ENCODE measurements at places on chromosomes 7 and 10. TPM values are rescaled to one million over a fixed set of nuclear protein-coding genes. Genes with fewer than 3 reads are reported as not detected.

DNA sequence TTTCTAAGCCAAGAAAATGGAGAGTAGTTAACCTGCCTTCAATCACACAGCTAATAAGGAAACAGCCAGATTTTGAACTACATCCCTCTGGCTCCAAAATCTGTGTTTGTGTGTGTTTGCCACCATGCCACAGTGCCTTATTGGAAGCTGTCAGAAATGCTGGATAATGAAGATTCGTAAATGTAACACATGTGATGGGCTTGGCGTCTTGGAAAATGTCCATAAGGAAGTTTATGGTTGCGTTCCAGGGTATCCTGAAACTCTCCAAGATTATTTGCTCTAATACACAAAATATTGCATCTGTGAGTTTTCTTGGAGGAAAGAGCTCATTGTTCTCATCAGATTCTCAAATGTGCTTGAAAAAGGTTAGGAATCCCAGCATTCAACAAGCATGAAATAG, 22.7 kb downstream of the MYOF start:
- DNase-seq = no peak

- no peak for DNase-seq
Measured at GRCh38 chr10:59155556-59155955, 20.9 kb upstream of the PHYHIPL start.

DNA sequence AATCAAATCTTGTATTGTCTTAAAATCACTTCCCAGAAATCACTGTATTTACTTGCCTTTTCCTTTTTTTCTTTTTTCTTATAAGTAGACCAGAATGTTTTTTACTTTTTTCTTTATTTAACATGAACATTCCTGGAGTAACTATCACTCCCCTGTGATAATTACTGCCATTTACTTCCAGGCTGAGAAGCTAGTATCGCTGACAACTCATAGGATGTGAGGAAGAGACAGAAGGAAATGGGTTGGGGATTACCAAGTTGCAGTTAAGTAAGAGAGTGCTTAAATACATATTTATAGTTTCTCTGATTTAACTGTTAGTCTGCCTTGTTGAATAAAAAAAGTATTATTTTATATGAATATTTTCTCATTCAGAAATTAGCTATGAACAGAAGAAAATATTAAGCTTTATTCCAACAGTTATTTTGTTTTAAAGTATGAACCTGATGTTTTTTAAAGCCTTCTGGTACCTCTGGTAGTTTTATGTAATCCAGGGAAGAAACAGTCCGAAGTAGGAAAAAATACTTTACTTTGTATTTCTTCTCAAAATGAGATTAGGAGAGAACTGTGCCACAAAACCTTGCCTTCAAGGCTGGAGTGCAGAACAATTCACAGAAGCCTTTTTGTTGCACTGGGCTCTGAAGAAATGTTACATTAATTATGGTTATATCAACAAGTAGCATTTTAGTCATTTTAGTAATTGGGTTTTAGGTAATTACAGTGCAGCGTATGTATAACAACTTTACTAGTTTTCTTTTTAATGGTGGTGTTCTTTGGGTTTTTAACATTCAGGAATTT, 72.8 kb downstream of the SHOC2 start:
- DNase-seq = no peak

DNA sequence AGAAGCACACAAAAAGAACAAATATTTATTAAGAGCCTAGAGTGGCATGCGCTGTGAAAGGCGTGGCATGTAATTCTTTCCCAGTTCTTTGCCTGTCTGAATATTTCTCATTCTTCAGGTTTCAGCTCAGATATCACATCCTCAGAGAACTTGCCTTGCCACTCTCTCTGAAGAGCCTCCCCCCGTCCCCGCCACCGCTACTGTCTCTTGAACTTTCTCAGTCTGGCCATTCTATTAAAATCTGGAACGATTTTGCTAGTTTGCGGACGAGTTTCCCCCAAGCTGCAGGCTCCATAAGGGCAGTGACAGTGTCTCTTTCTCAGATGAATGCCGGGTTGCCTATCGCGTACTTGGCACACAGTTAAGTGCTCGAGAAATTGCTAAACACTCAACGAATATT, 787 bp upstream of the PLEKHA1 start:
- DNase-seq = no peak

- DNase-seq = no peak
Measured at GRCh38 chr7:137423321-137423720, 79.8 kb upstream of the PTN start.

DNA sequence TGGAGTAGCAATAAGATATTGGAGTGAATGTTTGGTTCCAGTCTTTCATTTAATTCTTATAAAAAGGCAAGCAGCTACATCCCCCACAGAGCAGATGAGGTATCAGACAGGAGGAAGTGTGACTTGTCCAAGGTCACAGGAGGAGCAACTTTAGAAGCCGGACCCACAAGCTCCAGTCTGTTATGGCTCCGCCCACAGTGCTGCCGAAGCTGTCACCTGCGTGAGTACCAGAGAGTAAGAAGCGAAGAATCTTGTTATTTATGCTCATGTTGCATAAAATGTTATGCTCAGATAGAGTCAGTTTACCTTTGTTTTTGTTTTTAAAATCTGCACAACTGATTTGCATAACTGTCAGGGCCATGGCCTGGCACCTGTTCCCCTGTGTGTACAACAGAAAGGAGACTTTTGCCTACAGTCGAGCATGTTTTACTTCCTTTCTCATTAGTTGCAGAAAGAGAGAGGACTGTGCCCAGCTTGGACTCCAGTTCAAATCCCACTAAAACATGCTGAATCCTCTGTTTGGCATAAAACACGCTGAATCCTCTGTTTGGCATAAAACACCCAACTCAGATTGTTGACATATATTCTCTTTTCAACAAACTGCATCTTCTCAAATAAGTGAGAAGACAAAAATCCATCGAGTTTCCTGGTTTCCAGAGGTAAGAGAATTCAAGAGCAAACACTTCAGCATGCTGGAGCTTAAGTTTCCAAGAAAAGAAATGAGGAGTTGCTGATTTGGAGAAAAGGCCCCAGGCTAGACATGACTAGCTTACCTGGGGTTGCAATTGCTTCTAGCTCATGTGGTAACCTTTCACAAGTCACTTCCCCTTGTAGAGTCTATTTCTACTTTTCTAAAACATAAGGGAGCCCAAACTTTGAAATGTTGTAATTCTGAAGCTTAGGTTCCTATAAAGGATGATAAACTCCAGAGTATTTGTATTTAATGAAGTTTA, 409.8 kb upstream of the ZMIZ1 start:
- no peak for DNase-seq

DNA sequence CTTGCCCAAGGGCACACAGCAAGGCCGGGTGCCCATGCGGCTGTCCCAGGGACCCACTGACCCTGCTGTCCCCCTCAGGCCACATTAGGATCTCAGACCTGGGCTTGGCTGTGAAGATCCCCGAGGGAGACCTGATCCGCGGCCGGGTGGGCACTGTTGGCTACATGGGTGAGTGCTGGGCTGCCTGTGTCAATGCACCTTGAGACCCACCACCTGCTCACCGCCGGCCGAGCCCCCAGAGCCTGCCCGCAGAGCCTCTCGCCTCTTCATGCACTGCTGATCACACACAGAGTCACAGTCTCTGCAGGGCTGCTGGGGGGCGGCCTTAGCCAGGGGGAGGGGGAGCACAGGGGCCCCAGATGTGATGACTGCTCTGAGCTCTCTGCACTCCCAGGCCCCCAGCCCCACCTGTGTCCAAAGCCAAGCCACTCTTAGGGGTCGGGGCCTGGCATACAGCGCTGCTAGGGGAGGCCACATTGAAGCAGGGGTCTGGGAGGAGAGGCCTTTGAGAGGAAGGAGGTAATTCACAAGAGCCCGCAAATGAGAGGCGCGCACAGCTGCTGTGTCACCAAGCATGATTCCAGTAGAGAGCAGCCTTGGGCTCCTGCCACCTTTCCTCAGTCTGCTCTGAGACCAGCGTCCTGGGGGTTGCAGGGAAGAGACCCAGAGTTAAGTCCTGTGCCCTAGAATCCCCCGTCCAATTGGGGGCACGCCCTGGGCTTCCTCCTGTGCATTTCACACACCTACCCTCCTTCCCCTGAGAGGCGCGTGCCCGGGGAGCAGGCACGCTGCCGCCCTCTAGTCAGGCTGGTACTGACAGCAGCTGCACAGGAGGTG, 100.4 kb downstream of the RGS10 start:
- peak; percentile 65 for DNase-seq

GRCh38 chr10:18104223-18104872, 35.9 kb upstream of the CACNB2 start:
- peak; percentile 58 for DNase-seq

GRCh38 chr10:128325788-128326187, 199.6 kb upstream of the MKI67 start:
- DNase-seq = no peak

DNA sequence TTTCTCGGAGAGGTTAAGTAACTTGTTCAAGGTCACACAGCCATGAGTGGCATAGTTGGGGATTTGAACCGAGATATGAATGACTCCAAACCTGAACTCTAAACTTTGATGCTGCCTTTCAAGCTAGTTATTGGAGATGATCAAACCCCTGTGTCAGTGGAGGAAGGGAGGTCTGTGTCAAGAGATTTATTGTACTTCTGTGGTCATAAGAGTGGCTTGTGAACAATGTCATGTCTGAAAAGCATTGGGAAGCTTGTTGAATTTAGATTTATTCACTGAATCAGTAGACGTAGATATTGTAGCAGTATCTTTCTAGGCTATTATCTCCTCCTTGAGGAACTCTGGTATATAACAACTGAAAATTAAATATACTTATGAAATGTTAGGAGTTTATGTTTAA, 27.3 kb downstream of the SNX10 start:
- no peak for DNase-seq

- DNase-seq = peak; percentile 84
Measured at GRCh38 chr10:122703483-122704448, 4.1 kb upstream of the C10orf120 start.

GRCh38 chr10:1154531-1155295, 98.5 kb downstream of the WDR37 start:
- no peak for DNase-seq

The TMEM213 gene
- not detected for total RNA-seq

DNA sequence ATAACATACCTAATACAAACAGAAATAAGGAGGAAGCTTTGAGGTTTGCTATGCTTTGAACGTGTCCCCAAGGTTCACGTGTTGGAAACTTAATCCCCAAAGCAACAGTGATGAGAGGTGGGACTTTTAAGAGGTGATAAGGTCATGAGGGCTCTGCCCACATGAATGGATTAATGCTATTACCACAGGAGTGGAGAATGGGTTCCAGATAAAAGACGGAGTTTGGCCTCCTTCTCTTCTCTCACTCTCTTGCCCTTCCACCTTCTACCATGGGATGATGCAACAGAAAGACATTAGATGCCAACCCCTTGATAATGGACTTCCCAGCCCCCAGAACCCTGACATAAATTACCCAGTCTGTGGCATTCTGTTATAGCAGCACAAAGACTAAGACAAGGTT, 9.6 kb downstream of the ITGB1 start:
- DNase-seq = no peak

GRCh38 chr10:99631496-99631895, 11.3 kb upstream of the SLC25A28 start:
- no peak for DNase-seq

The ZNF736 gene
- total RNA-seq = 25.0 TPM

The PON1 gene
- 0.84 TPM for total RNA-seq

The ITPRID1 gene
- not detected for total RNA-seq

The SEC61G gene
- total RNA-seq = 359 TPM

- no peak for DNase-seq
Measured at GRCh38 chr7:83475420-83475819, 173.5 kb downstream of the SEMA3E start.

The GNAI1 gene
- 44.0 TPM for total RNA-seq

DNA sequence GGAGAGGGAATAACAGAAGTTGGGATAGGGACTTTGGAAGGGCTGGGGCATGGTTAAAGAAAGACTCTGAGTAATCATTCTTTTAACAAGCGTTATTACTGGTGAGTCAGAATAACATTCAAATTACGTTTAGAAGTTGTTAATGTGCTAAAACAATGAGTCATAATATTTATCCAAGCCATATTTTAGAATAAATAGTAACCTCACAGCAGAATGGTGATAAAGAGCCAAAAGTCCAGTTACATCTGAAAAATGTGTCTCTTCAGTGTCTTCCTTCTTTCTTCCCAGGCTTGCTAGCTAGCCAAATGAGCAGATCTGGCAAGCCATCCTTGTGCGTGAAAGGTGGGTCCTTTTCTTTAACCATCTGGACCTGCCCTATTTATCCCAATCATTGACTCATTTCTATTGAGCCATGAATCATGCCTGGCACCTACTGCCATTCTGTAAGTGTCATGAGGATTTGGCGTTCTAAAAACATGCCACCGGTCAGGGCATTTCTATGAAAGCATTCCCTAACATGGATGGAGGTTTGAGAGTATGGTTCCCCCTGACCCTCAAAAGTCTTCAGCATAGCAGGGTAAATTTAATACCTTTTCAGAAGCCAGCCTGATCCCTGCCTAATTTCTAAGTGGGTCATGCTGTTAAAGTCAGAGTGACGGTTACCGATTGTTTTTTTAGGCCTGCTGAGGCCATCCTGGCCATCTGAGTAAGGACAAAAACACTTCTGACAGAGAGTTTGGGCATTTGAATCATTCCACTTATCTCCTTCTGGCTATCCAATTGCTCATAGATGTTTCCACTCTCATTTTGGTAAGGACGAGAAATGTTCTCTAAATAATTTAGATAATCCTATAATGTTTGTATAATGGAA, 26.9 kb downstream of the MYPN start:
- DNase-seq = no peak

- no peak for DNase-seq
Measured at GRCh38 chr7:96127746-96128145, 194.2 kb downstream of the SLC25A13 start.
